SIG-M5 (cell line): ENCODE measurements at places on chromosomes 1 and 21.

DNA sequence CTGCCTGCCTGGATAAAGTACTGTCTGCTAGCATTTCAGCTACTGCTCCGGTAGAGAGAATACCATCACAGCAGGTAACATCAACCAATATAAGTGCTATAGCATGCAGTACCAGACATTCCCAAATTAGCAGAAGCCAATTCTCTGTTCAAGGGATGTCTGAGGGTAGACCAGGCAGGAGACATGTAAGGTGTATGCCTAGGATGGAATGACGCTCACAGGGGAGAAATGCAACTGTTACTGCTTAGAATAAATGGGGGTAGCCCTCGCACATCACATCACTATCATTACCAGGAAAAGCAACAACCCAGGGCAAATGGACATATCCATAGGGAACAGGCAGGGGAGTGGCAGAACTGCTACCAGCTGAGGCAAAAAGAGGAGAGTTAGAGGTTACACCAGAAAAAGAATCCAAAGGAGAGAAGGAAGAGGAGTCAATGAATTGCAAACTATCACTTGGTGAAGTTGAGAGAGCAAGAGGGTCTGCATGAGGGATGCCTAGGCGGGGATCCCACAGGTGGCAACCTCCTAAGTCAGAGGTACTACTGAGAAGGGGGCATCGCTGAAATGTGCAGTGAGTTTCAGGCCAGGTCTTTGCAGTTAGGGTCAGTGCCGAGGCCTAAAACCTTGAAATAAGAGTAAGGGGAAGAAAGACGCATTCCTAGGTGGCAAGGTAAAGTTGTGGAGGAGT lies 1.1 kb downstream of the UBE2Q1 start:
- DNase-seq: no peak

- DNase-seq: no peak
Measured at GRCh38 chr1:157770442-157771043, 6.4 kb downstream of the FCRL2 start.

DNA sequence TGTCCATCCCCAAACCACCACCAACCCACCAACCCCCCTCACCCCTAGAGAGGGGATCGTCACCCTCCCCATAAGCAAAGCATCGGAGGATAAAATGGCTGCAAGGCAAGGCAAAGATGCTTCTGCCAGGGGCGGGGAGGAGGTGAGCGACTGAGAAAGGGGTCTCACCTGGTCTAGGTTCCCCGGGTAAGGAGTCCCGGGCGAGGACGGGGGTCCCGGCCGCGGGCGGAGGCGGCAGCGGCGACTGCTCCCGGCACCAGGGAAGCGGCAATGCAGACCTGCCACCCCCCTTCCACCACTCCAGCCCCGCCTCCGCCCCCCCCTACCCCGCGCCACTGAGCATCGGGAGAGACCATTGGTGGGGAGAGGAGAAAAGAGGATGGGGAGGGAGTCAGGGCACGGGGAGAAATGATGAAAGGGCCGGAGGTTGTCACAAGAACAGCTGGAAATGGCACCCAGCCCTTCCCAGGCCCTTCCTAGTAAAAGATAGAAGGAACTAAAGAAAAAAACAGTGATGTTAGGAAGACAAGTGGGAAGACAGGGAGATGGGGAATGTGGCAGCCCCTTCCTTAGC lies at the start of gene SV2A:
Gene SV2A (minus strand): TSS at position 274 of the 574 bp plus-strand sequence. CDS start 4,004 bp downstream, outside the sequence.
- DNase-seq: no peak

DNA sequence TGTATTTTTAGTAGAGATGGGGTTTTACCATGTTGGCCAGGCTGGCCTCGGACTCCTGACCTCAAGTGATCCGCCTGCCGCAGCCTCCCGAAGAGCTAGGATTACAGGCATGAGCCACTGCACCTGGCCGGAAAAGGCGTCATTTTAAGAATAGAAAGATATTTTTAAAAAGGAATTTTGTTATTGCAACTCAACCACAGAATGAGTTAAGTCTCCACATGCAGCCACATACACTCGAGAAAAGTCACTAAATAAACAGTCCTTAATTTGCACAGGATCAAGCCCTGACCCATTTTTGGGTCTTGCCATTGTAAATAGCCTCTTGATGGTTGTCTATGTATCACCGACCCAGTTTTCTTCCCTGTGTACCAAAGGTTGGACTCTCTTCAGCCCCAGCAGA lies 85.5 kb downstream of the FBXO2 start:
- no peak for DNase-seq

DNA sequence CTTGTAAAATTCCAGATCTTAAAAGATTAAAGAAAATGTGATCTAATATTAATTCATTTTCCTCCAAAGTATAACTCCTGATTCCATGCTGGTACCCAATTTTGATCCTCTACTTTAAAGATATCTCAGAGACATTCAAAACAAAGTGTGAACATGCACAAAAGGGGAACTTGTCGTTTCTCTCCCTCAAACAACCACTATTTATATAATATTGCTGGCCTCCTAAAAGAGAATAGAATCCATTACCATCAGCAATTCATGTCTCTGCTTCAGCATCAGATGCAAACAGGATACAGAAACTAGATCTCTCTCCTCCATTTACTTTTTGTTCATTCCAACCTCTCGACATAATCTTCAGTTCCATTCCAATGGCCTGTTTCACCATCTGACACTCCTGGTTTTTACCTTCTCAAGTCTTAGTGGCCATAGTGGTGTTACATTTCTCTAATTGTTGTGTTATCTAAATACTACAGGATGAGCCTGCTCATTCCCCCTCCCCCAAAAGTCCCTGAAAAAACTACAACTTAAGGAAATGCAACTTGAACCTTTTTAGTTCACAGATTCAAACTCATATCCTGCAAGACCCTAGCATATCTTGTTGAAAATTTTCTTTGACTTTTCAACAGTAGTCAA lies 4.1 kb downstream of the NRIP1 start:
- DNase-seq: no peak

DNA sequence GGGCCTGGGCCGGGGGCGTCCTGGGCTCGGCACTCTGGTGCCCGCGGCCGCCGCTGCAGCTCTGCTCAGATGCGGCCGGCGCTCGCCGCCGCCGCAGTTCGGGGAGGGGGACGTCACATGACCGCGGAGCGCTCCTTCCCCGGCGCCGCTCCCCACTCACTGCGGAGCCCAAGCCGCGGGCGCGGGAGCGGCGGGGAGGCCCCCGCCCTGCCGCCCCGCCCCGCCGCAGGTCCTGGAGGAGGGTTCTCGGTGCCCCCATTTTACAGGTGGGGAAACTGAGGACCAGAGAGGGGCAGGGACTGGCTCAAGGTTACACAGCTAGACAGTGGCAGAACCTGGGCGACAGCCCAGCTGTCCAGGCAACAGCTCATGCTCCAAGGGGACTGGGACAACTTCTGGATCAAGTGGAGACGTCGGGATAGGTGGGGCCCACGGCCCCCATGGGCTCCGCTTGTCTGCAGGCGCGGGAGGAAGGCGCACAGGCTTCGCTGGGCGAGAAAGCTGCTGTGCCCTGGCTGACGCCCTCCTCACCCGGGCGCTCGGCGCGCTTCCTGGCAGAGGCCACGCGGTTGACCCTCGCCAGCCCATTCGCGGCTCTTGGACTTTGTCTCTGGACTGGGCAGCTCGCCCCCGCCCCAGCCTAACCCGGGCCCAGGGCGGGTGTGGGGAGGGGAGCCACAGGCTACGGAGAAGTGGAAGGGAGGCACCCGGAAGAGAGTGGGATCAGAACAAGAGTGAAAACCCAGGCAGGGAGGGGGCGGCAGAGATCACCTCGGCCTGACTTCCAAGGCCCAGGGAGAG lies at the start of gene RAP1GAP:
Gene RAP1GAP (minus strand): TSS at position 100 of the 801 bp plus-strand sequence. CDS start 49,325 bp downstream, outside the sequence.
- no peak for DNase-seq

GRCh38 chr1:222798975-222799374 lies 15.9 kb upstream of the DISP1 start:
- DNase-seq: no peak

GRCh38 chr1:20227704-20228103 lies 41.4 kb upstream of the PLA2G2C start:
- no peak for DNase-seq

- no peak for DNase-seq
Measured at GRCh38 chr1:176754676-176755075, 291.7 kb downstream of the PAPPA2 start.

GRCh38 chr1:44881011-44881632 lies 38.1 kb upstream of the PTCH2 start:
- DNase-seq: no peak

- no peak for DNase-seq
Measured at GRCh38 chr1:72637593-72637992, 355.3 kb upstream of the NEGR1 start.

GRCh38 chr21:42429856-42430255 lies 26.2 kb downstream of the UBASH3A start:
- no peak for DNase-seq

DNA sequence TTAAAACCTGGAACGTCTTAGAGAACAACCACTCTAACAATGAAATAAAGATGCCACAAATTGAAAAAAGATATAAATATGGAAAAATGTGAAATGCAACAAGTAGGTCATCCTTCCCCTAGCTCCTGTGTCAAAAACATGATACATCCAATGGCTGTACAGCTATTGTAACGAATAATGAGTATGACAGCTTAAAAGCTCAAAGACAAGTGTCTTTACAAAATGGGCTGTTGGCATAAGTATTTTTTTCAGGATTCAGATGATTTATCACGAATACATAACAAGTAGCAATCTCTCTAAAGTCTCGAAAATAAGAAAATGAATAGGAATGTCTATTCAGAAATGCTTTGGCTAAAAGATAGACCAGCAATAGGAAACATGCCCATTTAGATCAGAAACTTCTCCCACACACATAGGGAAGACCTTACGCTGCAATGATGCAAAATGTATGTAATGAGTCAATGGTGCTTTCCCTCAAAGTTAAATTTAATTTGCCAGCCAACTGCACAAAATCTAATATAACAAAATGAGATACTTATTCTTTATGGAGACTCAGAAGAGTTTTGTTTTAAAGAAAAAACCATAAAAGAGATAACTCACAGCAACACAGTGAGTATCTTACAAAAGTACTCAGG lies 8.3 kb downstream of the TGFBR3 start:
- DNase-seq: no peak

DNA sequence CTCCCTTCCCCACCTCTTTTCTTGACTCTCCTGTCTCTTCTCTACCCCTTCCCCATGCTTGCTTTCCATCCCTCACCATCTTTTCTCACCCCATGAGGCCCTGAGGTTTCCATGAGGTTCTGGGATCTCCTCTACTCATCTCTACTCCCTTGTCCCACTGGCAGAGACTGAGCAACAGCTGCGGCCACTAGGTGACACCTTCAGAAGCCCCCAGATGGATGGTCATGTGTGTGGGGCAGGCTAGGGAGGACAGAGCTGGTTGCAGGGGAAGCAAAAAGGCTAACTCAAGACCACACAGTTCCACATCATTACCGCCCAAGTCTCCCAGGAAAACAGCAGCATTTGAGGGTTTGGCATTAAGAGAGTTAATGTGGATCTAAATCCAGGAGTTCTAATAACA lies 45.0 kb downstream of the LRRN2 start:
- no peak for DNase-seq

GRCh38 chr1:212118872-212119260 lies 83.3 kb downstream of the DTL start:
- DNase-seq: no peak

GRCh38 chr1:226663327-226663704 lies 75.8 kb downstream of the ITPKB start:
- DNase-seq: no peak

DNA sequence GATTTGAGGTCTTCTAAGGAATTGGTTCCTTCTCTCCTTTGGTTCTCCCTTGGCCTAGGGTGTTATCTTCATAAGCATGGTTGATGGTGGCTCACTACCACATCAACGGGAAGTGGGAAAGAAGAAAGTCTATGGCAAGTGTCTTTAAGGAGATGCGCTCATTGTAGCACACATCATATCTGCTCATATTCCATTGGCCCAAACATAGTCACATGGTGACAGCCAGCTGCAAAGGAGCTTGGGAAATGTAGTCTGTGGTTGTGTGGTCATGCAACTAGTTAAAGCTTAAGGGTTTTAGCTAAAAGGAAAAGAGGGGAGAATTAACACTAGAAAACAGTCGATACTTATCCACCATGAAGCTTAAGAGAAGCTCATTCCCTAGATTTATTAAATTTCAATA lies 11.4 kb upstream of the MRPS6 start:
- no peak for DNase-seq

- no peak for DNase-seq
Measured at GRCh38 chr1:173925306-173926242, 8.4 kb upstream of the SERPINC1 start.

GRCh38 chr1:20440785-20441200 lies 45.2 kb downstream of the CAMK2N1 start:
- no peak for DNase-seq

GRCh38 chr1:67213164-67213563 lies 46.9 kb downstream of the IL23R start:
- no peak for DNase-seq

GRCh38 chr1:171981303-171981702 lies 140.0 kb downstream of the DNM3 start:
- DNase-seq: no peak

GRCh38 chr1:12433323-12434053 lies 184.5 kb downstream of the DHRS3 start:
- no peak for DNase-seq

DNA sequence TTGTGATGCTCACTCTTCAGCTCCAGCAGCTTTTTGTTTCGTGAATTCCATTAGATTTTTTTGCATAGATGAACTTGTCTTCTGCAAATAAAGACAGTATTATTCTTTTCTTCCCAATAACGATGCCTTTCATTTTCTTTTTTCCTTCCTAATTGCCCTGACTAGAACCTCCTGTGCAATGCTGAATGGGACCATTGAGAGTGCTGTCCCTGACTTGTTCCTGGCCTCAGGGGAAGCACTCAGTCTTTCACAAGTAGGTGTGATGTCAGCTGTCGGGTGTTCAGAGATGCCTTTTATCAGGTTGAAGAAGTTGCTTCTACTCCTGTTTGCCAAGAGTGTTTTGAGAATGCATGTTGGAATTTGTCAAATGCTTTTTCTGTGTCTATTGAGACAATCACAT lies 64.3 kb upstream of the ADARB1 start:
- no peak for DNase-seq

DNA sequence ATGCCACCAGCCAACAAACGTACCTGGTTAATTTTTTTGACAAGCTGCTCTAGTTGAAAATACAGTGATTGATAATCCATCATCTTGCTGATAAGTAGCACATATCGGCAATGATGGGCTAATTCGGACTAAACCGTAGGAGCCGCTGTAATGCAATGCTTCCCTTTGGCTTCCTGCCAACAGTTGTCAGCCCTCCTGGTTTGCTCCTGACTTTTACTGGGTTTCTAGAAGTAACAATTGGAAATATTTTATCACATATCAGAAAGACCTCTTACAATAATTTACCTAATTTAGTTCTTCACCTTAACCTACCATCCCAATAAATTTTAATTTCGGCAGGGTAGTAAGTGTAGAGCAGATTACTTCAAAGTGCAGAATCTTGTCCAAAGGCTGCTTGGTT lies 148.5 kb downstream of the DHRS3 start:
- no peak for DNase-seq

- DNase-seq: no peak
Measured at GRCh38 chr1:33334081-33334552, 13.2 kb upstream of the A3GALT2 start.

GRCh38 chr1:187873126-187873525 lies 1044.4 kb downstream of the PLA2G4A start:
- DNase-seq: no peak

- DNase-seq: no peak
Measured at GRCh38 chr1:181459067-181459466, 24.2 kb upstream of the CACNA1E start.
